ENCODE measurements at places on chromosomes 2 and 18.

GRCh38 chr18:48538531-48539405 is at the start of gene CTIF:
Gene CTIF (plus strand): TSS chr18:48539031. CDS start chr18:48619566, 80,535 bp downstream.
- peak; percentile 82 for DNase-seq

DNA sequence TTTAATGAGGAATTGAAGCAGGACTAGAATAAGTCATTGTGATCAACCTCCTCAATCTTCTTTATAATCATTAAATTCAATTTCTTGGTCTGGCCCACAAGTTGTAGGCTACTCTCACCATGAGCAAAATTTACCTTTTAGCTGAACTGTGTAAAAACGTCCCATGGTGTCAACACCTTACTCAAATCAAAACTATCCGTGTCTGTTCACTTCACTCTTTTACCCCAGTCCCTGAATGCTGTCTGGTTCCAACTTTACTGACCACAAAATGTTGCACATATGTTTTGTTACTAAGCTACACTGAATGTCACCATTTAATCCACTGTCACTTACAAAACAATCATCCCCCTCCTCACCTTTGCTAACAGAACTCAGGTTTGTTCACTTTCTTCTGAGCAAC is 951.6 kb upstream of the SLC39A10 start:
- DNase-seq: no peak

GRCh38 chr2:86393521-86394491 is 47.4 kb upstream of the KDM3A start:
- no peak for DNase-seq

DNA sequence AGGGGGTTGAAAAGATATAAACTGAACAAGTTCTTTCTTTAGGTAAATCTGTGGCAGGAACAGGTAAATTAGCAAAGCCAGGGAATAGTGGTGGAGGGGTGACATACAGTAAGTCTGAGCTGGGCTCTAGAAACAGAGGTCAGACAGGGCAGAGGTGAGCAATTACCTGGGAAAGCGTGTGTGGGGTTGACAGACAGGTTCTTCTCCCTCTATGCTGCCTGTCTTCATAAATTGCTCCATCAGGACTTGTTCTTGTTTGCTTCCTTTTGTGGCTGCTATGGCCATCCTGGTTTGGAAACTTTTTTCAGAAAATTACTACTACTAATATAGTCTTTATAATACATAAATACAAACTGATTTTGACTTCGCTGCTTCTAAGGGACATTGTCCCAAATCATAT is 3.4 kb upstream of the ANKRD12 start:
- DNase-seq: no peak

- DNase-seq: no peak
Measured at GRCh38 chr2:201638326-201638725, 5.0 kb downstream of the TMEM237 start.

GRCh38 chr2:85737961-85738360 is 15.8 kb upstream of the ATOH8 start:
- DNase-seq: no peak

- no peak for DNase-seq
Measured at GRCh38 chr2:73886357-73886756, 6.5 kb upstream of the ACTG2 start.

DNA sequence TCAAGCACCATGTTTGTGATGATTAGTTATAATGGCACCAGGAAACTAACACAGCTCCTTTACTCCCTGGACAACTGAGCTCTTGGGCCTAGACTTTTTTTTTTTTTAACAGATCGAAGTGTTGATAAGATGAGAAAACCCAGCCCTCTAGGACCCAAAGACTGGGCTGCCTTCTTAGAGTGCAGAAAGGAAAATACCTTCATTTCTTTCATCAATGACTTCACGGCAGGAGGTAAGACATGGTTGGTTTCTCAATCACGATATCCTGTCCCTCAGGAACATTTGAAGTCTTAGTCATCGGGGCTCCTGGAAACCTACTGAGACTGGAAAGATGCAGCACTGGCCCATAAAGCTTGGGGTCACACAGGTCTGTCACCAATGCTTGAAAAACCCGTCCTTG is 84.7 kb downstream of the TNFRSF11A start:
- no peak for DNase-seq

GRCh38 chr18:48338915-48339314 is 70.3 kb downstream of the ZBTB7C start:
- DNase-seq: no peak

DNA sequence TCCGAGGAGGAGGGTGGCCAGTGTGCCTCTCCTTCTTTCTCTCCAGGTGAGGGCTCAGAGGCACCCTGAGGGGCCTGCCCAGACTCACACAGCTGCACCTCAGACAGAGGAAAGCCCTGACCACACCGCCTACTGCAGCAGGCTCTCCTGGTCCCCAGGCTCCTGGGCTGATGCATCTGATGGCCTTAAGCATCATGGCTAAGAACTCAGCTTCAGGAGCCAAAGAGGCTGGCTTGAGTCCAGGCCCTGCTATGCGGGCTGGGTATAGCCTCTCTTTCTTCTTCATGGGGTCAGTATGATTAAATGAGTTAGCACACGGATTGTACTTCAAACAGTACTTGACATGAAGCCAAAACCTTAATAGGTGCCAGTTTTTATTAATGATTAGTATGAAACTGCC is 89.6 kb downstream of the TGFA start:
- no peak for DNase-seq

DNA sequence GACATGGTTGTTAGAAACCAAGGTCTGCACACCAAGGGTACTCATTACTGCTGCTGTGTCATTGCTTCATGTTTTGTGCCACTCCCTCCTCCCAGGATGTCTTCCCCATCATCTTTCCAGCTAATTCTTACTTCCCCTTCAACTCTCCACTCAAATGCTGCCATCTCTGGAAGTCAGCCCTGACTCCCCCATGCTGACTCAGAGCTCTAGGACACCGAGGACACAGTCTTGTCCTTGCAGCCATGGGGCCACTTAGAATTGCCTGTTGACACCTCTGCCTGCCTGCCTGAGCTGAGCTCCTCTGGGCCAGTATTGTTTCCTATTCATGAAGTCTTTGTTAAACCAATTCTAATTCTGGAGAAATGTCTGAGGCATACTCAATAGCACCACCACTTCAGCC is 100.2 kb downstream of the GYPC start:
- DNase-seq: no peak

DNA sequence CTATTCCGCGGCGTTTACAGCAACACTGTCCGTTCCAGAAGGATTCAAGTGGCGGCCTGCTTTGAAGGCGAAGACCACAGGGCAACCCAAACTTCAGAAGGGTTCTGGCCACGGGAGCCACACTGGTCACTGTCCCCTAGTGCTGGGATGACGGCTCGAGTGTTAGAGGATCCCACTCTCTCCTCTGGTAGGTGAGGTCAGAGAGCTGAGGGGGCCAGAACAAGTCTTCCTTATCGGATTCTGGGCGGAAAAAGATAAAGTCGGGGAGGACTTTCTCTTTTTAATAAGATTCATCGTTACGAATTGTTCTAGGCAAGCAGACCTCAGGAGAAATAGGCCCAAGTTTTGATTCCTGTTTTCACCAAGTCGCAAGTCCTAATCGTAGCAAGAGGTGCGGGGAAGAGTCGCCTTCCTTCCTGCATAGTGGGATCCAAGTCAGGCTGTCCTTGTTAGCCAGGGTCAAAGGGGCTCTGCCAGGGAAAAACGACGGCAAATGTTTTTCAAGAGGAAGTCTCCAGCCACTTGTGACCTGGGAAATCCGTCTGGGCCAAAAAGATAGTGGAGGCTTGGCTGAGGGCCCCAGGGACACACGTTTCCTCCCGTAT is 864 bp upstream of the MYL12A start:
- DNase-seq: no peak

- DNase-seq: no peak
Measured at GRCh38 chr2:7165736-7166135, 248.5 kb downstream of the RNF144A start.

DNA sequence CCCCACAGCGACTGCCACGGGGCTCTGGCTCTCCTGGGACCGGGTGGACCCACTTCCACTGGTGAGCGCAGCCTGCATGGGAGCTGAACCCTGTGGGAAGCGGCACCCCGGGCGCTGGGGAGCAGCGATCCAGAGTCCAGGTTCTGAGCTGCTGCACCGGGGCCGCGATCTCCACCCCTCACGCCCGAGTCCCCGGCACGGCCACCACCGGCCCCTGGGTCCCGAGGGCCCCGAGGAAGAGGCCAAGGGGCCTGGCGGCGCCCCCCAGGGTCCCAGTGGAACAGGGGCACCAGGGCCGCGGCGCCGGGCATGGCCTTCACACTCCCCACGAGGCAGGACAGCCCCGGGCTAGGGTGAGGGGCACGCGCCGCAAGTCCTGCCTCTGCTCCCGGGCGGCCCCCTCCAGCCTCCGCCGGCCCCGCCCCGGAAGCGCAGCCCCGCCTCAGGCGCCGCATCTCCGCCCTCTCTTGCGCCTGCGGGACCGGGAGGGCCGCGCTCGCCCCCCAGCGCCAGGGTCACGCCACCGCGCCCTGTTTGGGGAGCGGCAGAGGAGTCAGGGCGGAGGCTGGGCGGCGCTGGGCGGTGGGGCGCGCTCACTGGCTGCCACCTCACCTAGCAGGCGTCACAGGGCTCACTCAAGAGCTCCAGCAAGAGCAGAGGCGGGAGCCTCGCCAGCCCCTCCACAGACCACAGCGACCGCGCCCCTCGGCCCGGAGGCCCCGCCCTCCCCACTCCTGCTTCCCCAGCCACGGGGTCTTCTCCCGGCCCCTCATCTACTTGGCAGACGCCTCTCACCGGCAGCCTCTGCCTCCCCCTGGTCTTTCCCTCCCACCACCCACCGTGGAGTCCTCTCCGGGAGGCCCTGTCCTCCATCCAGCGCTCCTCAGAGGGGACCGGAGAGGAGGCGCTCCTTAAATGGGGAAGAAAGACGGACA is 26.8 kb downstream of the THAP4 start:
- DNase-seq: peak; percentile 90

GRCh38 chr2:10824191-10824590 is 11.6 kb upstream of the PDIA6 start:
- no peak for DNase-seq

DNA sequence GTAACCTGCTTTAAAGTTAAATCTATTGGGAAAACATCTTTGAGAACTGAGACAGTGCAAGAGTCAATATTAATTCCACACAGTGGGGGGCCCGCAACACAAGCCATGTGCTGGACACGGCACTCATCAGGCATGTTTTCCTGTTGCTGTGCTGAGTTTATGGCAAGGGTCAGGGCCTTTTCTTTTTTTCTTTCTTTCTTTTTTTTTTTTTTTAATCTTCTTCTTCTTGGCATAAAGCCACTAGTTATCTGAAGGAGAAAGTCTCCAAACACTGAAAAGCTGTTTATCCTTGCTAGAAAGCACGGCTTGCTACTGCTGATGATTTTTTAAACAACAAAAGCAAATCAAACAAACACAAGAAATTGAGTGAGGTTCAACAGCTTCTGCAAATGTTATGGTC is 252.1 kb downstream of the ZNF521 start:
- no peak for DNase-seq
